ENCODE measurements at places on chromosomes 2 and 18. TPM values are rescaled to one million over a fixed set of nuclear protein-coding genes. Genes with fewer than 3 reads are reported as not detected.

DNA sequence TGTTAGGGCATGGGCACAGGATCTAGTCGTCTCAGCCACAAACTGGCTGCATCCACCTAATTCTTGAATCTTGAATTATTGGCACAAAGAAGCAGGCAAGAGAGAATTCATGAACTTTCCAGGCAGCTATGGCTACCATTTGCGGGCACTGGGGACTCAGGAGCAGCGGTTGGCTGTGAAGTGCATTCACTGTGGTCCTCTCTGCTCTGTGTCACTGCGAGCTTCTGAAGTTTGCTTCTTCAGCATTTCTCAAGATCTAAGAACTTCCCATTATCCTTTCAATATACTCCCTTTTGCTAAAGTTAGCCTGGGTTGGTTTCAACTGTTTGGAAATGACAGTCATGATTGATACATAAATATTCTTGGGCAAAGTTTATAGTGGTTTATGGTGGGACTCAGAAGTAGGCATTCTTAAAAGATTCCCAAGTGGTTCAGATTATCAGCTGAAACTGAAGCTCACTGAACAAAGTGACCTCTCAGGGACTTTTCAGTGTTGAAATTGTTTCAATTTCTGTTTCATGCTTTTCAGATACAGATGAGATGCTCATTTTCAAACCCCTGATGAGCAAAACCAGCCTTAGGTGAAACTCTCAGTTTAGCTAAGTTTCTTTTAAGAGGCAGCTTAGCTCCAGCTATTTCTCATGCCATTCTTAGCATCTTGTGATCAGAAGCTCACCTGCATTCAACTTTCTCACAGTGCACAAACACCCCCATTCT is 1258.3 kb upstream of the GYPC start:
- no peak for DNase-seq

- DNase-seq: no peak
Observed at GRCh38 chr2:171811245-171811628, 82.8 kb downstream of the SLC25A12 start.

GRCh38 chr18:28716338-28716737 is 539.4 kb upstream of the CDH2 start:
- no peak for DNase-seq

GRCh38 chr2:233798335-233799086 is 20.4 kb downstream of the MROH2A start:
- no peak for DNase-seq

- no peak for DNase-seq
Observed at GRCh38 chr18:36532815-36533214, 235.3 kb downstream of the FHOD3 start.

DNA sequence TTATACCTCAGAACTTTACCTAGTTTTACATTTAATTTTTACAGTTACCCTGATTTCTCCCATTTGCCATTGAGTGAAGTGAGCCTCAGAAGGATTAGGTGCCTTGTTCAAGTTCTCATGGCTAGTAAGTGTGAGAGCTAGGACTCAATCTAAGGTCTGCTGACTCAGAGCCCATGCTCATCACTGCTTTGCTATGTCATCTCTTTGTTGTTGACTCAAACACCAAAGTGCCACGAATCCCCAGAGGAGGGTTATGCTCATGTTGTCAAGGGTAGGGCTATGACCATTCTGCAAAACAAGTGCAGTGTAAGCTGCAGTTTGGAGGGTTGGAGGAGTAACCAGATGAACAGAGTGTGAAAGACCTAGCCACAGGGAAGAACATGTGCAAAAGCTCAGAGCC is 185.4 kb upstream of the SKOR2 start:
- DNase-seq: no peak

Gene ZC3H6
- total RNA-seq: 4.9 TPM

Gene SMPD4
- 91.1 TPM for total RNA-seq

Gene BCL2
- total RNA-seq: 81.3 TPM

Data from activated CD4-positive, alpha-beta T cell treated with anti-CD3 and anti-CD28 coated beads, Interleukin-2, amount 10 ng/mL, durations not matched to agents 24 days and 14 days (primary cell).